ENCODE measurements at places on chromosomes 1 and 21.

DNA sequence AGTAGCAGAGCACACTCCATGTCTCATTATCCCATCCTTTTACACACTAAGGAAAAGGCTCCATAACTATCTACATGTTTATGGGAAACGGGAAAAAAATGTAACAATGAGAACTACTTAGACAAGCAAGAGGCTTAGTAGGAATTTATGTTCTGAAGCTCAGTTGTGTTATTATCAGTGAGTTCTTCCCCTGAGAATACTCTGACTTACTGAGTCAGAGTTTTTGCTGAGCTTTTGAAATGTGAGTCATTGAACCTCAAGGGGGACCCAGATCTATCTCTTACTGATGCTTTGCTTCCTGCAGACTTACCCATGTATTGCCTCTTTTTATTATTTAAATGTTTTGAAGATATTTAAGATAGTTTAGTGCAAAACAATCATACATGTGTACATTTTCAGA lies 20.1 kb downstream of the CFHR5 start:
- DNase-seq: no peak

- DNase-seq: no peak
These were observed 54.1 kb upstream of the LRIG2 start for GRCh38 chr1:113018911-113019310.

DNA sequence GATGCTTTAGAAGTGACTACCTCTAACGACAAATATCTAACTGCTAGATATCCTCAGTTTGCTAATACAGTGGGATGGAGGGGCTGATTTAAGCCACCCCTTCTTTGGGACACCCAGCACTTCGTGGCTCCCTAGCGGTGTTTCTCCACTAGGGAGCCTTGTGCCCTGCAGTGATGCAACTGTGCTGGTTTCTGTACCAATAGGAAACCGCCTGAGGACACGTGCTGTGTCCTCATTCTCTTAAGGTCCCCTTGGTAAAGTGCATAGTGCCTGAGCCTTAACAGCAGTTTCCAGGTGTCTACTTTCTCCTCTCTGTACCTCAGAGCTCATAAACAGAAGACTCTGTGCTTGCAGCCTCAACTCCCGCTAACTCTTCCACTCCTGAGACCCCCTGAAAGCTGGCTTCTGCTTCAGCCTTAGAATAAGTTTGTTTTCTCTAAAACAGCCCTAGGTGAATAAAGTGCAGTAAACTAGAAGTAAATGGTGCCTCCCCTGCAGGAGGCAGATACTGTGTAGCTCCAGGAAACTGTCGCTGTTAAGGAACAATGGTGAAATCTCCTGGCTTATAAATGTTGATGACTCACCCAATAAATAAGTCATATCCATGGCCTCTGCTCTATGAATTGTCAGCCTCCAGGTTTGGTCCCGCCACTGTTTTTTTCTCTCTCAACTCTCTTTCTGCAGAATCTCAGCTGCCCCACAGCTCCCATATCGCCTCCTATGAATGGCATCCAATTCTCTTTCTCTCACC lies 130.4 kb downstream of the AK5 start:
- DNase-seq: peak; percentile 83

GRCh38 chr1:48089356-48089891 lies 92.2 kb upstream of the TRABD2B start:
- DNase-seq: no peak

- peak; percentile 62 for DNase-seq
These were observed 316.9 kb upstream of the ADGRL4 start for GRCh38 chr1:79323239-79324025.

DNA sequence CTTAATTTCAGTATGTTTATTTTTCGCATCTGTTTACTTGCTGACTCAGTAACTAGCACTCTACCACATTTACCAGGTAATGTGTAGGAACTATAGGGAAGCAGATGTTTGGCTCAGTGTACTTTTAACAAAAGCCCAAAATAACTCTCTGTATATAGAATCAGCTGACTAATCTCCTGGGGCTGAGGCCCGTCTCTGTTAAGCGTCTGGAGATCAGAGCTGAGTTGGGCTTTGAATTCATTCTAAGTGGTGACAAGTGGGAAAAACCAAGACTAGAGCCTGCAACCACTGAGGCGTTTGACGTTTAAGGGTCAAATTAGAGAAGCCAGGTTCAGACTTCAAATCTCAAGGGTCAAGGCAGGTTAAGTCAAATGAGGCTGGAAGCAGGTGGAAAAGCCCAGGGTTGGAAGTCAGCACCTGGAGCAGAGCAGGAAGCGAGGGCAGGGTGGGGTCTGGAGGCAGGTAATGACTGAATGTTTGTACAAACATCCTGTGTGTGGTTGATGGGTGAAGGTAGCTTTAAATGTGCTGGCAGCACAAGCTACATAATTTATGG lies 56.8 kb upstream of the LYST start:
- no peak for DNase-seq

- no peak for DNase-seq
These were observed 72.5 kb downstream of the PLPPR5 start for GRCh38 chr1:98932184-98932583.

- DNase-seq: no peak
These were observed 21.9 kb downstream of the ERRFI1 start for GRCh38 chr1:8004113-8004802.

- DNase-seq: peak; percentile 3
These were observed 552 bp downstream of the PLD5 start for GRCh38 chr1:242523719-242524570.

- DNase-seq: no peak
These were observed 51.4 kb downstream of the RHBG start for GRCh38 chr1:156420205-156421061.

DNA sequence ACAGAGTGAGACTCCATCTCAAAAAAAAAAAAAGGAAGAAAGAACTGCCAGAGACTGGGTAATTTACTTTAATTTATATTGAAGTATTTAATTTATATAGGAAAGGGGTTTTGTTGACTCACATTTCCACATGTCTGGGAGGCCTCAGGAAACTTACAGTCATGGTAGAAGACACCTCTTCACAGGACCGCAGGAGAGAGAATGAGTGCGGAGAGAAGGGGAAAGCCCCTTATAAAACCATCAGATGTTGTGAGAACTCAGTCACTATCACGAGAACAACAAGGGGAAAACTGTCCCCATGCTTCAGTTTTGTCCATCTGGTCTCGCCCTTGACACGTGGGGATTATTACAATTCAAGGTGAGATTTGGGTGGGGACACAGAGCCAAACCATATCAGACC lies 25.8 kb upstream of the PPP1R8 start:
- DNase-seq: no peak

- no peak for DNase-seq
These were observed 14.6 kb upstream of the PKP1 start for GRCh38 chr1:201268604-201269151.
